ENCODE measurements at places on chromosomes 3 and 15.

DNA sequence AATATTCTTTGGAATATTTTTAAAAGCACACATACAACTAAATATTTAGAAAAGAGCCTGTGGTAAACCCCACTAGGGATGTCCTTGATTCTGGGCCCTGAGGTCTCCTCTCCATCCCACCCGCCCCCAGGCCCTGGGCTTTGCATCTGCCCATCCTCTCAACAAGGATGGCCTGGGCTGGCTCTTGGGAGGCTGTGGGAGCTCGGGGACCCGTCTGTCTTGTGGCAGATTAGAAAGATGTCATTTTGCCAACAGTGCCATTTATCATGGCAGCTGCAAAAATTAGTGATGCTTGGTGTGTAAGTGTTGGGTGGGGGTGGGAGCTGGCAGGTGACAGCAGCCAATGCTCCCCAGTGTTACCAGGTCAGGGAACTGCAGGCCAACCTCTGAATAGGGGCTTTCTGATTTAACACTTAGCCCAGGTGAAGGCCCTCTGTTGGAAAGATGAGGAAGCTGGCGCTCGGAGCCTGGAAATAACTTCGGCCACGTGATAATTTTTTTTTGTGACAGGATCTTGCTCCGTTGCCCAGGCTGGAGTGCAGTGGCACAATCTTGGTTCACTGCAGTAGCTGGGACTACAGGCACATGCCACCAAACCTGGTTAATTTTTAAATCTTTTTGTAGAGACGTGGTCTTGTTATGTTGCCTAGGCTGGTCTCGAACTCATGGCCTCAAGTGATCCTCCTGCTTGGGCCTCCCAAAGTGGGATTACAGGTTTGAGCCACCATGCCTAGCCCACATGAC is 16.9 kb upstream of the CSPG4 start:
- no peak for DNase-seq

DNA sequence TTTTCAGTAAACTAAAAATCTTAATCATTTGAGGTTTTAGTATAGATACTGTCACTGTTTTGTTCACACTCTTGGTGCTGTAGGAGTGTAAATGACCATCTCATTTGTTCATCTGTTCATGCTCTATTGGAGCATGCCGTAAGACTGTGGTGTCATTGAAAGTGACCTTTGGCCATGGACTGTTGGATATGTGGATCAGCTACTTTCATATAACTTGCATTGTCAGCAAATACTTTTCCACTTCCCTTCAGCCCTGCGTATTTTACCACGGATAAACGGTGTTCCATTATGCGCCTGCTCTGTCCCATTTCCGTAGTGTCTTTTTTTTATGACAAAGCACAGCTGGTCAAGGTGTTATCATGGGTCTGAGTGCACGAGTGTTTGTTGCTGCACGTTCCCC is 32.6 kb upstream of the SENP5 start:
- no peak for DNase-seq

DNA sequence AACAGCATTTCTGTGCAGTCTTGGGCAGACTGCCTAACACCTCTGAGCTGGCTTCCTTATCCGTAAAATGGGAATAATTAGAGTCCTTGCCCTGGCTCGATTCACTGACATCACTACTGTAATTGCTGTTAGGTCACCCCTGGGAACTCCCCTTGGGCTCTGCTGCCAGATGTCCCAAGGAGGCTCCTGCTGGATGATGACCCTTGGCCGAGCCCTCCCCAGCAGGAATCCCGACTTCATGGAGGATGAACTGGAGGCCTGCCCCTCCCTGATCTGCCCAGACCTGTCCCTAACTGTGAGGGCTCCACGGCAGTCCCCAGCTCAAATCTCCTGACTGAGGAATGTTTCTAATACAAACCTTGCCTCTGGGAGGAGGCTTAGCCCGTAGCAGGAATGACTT is 18.0 kb downstream of the ESYT3 start:
- no peak for DNase-seq

DNA sequence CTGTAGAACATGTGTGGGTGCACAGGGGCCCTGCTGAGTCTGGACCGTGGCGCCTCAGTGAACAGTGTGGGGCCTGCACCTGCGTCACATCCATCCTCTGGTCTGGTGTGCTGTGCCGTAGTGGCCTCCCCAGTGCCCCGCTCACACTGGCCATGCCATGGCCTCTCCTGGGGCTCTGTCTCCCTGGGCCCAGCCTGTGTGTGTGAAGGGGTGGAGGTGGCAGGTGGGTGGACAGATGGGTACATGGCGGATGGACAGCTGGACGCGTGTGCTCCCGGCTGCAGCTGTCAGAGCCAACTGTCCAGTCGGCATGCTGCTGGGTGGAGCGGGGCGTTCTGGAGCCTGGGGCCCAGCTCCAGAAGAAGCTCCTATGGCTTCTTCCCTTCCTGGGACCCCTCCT is 17.8 kb downstream of the PLXNA1 start:
- no peak for DNase-seq

DNA sequence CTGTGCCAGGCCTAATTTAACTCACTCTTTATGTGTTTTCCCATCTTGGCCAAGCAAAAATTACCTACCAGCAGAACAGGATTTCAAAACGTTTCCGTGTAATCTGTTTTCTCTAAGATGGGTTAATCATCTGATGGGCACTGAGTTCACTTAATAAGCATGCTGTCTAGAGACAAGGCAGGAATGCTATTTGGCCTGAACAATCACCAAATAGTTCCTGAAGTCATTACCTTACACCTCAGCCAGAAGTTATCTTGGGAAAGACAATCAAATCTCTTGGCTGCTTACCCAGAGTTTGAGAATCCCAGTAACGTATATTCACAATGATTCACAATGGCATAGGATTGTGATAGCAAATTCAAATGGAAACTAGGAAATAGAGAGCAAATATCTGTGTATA is 779.1 kb downstream of the CADM2 start:
- no peak for DNase-seq

GRCh38 chr15:72229076-72229946 is 1.7 kb downstream of the PKM start:
- DNase-seq: no peak

DNA sequence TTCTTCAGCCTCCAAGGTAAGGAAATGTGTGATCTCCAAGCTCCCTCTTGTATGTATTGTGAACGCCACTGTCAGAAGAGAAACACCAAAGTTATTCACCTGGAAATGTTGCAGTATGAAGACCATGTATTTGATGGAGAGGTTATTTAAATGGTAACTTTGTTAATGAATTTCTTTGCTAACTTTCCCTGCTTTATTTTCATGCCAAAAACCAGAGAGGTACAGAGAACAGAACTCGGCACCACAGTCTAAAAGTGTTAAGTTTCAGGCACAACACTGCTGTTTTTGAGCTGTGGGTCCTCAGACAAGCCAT is 73.1 kb upstream of the TNFSF10 start:
- DNase-seq: no peak

DNA sequence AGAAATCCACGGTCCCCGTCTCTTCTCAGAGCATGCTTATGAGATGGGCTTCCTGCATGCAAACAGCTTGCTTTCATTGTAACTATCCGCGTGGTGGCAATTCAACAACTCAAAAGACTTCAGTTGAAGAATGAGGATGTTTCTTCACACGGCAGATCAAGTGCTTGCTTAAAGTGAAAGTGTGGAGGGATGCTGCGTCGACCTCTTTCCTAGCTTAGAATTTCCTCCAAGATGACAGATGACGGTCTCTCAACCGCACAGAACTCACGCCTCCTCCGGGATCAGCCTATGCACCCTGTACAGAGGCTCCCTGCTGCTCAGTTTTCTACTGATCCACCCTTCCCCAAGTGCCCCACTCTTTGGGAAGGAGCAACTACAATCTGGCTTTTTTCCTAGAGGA is 47.8 kb downstream of the PCSK6 start:
- no peak for DNase-seq

GRCh38 chr3:194738254-194739093 is 52.8 kb downstream of the FAM43A start:
- DNase-seq: no peak

- no peak for DNase-seq
Observed at GRCh38 chr15:88912500-88912921, 668 bp downstream of the MFGE8 start.

GRCh38 chr3:122782804-122783203 is 10.8 kb downstream of the HSPBAP1 start:
- DNase-seq: no peak

GRCh38 chr3:129233538-129233937 is 15.9 kb upstream of the COPG1 start:
- DNase-seq: no peak
